CD4-positive, alpha-beta T cell treated with Interleukin-6 at 100 ng/mL for 8 hours (primary cell): ENCODE measurements at places on chromosomes 2 and 18.

DNA sequence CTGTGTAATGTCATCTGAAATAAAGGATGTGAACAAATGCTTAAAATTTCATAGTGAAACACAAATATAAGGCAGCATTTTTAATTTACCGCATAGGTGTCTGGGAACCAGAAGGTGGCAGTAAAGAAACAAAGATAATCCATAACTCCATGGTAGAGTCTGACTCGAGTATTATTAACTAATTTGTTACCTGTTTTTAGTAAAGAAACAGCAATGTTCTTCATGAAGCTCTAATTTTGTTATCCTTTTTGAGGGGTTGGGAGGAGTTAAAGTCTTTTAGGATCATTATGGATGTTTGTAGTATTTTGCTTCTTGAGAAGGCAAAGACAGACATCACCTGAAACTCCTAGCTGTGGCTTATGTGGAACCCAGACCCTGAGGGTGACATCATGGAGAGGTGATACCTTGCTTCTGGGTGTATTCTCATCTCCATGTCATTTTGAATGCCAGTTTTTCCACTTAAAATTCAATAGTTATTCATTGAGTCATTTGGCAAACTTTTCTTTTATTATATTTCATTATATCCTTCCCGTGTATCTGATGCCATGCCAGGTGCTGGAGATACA is 286.2 kb upstream of the EPAS1 start:
- no peak for DNase-seq

DNA sequence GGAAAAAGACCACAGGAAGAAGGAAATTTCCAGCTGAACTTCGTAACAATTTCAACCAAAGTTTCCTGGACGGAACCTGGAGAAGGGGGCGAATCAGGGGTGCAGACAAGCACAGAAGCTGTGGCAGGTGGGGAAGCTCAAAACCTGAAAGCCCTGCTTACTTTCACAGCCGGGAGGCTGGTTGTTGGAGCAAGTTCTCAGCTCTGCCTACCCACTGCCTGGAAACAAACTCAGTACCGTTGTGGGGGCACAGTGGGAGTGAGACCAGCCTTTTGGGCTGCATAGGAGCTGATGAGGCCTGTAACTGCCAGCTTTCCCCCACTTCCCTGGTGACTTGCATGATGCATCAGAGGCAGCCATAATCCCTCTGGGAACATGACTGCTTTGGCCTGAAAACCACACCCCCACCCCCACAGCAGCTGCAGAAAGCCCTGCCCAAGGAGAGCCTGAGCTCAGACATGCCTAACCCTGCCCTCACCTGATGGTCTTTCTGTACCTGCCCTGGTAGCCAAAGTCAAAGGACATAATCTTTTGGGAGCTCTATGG is 207.0 kb upstream of the VWC2L start:
- no peak for DNase-seq

GRCh38 chr2:8500124-8501054 is 181.5 kb upstream of the ID2 start:
- no peak for DNase-seq

DNA sequence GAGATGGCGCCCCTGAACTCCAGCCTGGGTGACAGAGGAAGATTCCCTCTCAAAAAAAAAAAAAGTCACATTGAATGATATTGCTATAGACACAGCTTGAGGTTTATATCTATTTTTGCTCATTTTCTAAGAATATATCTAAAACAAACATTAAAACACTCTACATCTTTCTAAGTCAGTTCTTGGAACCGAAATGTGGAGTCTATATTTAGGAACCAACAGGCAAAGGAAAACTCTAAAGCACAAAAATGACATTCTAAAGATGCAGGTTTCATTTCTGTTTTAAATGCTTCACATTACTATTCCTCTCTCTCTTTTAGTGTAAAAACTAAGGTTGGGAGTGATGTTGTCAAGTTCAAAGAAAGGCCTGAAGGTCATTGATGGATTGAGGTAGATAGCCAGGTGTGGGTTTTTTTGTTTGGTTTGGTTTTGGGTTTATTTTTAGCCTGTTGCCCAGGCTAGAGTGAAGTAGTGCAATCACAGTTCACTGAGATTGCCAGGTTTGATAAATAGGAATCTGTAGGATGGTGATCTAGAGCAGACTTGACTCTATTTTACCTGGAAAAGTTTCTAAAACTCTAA is 194.0 kb upstream of the RBBP8 start:
- no peak for DNase-seq

DNA sequence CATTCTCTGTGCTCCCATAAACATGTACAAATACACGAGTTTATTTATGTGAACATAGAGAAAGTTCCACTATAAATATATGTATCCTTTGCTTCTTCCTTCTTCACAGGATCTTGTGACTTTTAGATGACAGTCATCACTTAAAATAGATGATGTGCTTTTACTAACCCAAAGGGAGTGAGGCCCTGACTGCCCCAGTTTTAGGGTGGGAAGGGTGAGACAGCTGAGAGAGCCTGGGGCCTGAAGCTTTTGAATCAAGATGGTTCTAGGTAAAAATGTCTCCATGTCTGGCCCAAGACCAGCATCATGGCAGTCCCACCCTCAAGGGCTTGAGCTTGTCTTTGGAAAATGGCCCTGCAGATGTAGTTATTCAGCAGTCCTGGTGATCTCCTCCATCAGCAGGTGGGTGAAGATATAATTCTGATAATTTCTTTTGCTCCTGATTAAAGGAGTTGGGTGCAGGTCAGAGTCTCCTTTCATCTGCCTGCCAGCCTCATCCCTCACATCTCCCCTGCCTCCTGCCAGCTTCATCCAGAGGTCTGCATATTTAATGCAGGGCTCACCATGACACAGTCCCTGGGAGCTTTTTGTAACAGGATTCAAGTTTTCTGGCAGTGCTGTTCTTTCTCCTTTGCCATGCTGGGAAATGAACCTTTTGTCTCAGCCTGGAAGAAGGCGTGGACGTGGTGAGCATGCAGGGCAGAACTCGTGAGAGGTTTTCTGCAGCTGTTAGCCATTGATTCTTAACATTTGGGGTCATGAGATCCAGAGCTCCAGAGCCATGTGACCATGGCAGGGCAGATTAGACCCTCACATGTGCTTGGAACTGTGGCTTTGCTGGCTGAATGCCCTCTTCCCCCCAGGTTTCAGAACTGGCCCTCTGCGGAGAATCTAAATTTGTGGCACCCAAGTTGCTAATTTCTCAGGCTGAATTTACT is 2.7 kb downstream of the HRH4 start:
- no peak for DNase-seq

- no peak for DNase-seq
Measured at GRCh38 chr2:239295377-239296019, 105.3 kb downstream of the HDAC4 start.

- no peak for DNase-seq
Measured at GRCh38 chr18:47749600-47749973, 180.9 kb downstream of the SMAD2 start.

DNA sequence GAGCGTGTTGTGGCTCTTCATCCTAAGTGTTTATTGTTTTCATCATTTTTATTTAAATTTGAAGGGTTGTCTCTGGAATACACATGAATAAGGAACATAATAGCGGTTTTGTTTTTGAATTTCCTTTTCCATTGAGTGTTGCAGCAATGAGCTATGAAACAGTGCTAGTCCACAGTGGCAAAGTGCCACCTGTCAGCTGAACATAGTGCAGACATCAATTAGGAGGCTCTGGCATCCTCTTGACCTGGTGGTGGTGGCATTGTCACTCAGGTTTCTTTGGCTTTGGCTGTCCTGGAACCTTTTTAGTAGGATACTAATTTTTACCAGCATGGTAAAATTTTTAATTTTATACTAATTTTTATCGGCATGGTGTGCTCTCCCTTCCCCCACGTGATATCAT is 63.2 kb downstream of the UGGT1 start:
- no peak for DNase-seq

- DNase-seq = no peak
Measured at GRCh38 chr2:42224422-42225067, 55.4 kb downstream of the EML4 start.

DNA sequence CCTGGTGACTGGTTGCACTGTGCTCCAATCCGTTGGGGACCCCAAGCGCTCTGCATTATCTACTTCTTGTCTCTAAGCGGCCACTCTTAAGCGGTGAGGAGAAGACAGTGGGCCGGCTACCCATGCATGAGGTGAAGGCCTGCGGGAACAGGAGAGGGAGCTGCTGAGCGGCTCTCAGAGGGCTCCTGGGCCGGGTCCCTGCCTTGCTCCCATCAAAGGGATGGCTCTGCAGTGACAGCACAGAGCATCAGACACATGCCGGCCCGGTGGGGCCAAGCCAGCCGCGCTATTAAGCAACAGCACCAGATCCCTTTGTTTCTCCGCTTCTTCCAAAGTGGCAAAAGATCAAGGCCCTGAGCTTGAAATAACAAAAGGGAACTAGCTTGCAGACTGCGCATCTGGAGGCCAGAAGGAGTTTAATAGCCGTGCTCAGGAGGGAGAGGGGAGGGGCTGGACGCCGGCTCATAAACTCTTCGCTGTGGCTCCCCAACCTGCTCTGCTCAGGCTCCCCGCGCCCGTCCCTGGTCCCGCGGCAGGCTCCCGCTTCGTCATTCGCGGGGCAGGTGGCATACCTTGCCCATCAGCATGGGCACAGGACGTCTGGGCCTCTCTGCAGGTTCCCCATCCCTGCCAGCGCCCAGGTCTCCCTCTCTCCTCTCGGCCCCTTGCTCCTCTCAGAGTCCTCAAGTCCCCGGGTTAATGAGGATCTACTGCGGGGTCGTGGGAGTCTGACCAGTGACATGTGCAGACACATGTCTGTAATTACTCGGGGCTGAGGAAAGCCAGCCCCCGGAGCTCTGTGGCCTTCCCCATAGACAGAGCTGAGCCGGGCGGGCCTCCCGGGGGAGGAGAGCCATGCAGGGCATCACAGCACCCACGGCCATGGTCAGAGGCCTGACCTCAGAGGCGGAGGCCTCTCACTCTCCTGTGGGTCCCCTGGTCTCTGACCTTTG is 96.7 kb downstream of the ASB1 start:
- DNase-seq = no peak

GRCh38 chr2:191922736-191923651 is 76.1 kb upstream of the CAVIN2 start:
- no peak for DNase-seq

DNA sequence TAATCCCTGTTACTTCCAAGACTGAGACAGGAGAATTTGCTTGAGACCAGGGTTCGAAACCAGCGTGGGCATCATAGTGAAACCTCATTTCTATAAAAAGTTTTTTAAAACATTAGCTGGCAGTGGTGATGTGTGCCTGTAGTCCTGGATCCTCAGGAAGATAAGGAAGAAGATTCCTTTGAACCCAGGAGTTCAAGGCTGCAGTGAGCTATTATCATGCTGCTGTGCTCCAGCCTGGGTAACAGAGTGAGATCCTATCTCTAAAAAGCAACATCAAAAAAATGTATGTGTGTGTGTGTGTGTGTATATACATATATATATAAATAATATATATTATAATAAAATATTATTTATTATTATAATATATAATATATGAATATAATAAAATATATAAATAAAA is 1417.6 kb upstream of the CDH2 start:
- DNase-seq = no peak

GRCh38 chr2:30713698-30714097 is 93.5 kb downstream of the CAPN13 start:
- DNase-seq = no peak

- peak; percentile 11 for DNase-seq
Measured at GRCh38 chr2:152694161-152694661, 23.1 kb downstream of the PRPF40A start.

DNA sequence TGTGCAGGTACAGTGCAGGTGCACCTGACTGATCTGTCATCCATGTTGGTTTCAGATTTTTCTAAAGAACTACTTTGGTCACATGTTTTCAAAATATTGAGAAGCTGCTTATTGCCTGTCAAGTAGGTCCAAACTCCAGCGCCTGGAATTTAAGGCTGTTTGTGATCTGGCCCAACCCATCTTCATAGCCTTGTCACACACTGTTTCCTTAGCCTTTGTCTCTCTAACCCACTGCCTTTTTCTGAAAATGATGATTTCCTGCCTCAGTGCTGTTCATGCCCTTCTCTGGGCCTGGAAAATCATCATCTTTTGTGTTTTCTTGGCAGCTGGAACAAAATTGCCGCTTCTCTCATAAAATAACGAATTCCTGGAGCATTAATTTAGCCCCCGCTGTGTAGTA is 7.2 kb downstream of the LIMS1 start:
- DNase-seq = no peak

GRCh38 chr18:34991561-34991960 is 49.7 kb upstream of the MAPRE2 start:
- no peak for DNase-seq

DNA sequence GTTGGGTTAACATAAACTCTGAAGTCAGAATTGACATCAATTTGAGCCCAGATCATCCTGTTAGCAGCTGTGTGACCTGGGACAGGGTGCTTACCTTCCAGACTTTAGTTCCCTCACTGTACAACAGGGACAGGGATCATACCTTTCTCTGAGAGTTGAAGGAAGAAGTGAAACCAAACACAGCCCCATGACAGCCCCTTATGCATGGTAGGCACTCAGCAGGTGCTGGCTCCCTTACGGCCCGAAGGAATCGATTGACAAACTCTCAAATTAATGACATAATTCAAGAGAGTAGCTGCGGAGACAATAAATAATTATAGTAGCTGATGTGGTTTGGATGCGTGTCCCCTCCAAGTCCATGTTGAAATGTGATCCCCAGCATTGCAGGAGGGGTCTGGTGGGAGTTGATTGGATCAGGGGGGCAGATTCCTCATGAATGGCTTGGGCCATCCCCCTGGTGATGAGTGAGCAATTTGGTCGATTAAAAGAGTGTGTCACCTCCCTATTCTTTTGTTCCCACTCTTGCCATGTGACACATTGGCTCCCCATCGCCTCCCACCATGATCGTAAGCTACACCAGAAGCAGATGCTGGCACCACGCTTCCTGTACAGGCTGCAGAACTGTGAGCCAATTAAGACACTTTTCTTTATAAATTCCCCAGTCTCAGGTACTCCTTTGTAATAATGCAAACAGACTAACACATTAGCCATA is 72.4 kb downstream of the ODC1 start:
- DNase-seq = no peak
